Ammon's horn (tissue), 1 donor: ENCODE measurements at places on chromosomes 7 and 10.

GRCh38 chr10:78863140-78863905 is 205.4 kb upstream of the ZMIZ1 start:
- no peak for DNase-seq

DNA sequence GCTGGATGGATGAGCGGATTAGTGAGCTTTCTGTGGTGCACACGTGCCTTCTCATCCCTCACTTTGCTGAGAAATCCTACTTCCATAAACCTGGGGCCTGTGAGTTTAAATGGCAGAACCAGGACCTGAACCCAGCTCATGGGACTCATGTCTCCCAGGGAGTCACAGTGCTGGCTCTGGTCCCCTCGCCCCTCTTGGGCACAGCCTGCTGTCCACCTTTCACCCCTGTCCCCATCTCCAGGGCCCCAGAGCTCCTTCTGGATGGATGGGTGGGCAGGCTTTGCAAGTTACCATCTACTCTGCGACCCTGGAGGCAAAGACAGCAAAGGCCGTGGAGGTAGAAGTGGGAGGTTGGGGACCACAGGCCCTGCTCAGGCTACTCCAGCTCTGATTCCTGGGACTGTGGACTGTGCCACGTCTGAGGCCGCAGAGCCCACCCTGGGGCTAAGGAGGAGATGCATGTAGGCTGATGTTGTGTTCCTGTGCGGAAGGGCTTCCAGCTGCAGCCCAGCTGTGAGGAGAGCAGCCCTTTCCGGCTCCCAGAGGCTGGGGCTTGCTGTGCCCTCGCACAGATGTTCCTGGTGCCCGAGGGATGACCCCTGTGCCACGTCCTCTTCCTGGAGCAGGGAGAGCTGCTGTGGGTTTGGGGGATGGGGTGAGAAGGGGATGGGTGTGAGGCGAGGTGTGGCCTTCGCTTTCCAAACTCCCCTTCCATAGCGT is 40.3 kb downstream of the PRF1 start:
- DNase-seq: no peak

- no peak for DNase-seq
Observed at GRCh38 chr10:43194859-43195258, 56.6 kb downstream of the CSGALNACT2 start.

DNA sequence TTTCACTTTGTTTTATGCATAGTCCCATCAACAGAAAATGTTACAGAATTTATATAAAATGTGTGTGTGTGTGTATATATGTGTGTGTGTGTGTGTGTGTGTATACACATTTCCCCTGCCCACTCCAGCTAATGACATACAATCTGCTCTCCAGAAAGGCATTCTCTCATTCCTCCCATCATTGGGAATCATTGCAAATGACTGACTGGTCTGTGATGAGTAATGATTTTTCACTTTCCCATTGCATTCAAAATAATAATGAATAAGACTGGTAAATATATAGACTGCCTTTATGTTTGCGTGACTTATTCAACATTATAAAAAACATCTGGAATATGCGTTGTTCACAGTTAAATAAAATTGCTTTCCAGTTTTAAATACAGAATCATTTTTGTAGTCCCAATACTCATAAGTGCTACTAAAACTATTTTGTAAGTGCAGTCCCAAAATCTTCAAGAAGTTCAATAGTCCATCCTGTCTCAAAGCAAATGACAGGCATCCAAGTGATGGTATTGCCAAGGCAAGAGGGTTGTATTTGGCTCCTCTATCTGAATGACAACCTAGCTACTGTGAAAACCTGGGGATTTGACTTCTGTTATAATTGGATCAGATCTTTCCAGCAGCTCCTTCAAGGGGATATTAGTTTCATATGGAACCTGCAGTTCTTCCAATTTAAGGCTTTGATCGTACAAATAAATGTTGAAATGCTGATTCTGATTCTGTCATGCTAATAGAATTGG is 150.9 kb downstream of the POLR1F start:
- DNase-seq: no peak

DNA sequence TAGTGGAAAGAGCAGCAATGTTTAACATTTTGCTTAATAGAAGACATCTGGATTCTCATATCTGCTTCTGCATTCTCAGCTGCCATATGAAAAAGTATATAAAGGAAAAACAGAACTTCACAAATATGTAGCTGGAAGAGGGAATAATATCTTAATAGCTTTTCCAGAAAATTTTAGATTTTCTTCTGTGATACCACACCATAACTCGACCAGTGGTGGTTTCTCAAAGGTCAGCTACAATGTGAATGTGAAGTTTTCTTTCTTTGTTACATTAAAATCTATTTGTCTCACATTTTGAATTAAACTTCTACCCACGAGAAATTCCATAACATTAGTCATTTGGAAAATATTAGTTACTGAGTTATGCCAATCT is 339.8 kb downstream of the PARD3 start:
- no peak for DNase-seq

DNA sequence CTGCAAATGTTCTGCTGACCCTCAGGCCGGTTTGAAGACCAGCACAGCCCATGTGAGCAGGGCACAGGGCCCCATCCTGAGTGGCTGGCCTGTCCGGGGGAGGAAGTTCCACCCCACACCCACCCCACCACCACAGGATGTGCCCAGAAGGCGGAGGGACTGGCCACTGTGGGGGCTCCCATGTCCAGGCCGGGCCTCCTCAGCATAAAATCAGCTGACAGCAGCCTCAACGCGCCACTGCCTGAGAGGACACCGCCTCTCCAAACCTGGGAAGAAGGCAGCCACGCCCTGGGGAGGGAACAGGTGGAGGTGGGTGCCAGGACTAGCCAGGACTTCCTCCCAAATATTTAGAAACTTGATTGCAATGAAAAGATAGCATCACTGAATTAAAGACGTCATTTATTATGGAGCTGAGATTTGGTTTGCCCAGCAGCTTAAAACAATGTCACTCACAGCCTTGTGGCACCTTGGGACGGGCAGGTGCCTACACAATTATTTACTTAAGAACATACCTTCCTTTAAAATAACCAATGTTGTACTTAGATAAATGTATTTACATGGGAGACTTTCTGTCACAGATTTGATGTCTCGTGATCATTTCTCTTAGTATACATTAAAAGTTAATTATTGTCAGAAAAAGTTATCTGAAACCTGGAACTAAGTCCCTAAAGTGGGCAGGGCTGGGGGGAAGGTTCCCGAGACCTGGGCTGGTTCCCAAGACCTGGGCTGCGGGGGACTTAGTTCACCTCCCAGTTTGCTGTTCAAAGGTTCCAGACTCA is 27.3 kb upstream of the FAM20C start:
- DNase-seq: peak; percentile 58

- DNase-seq: no peak
Observed at GRCh38 chr10:58674251-58674650, 161.6 kb downstream of the BICC1 start.

DNA sequence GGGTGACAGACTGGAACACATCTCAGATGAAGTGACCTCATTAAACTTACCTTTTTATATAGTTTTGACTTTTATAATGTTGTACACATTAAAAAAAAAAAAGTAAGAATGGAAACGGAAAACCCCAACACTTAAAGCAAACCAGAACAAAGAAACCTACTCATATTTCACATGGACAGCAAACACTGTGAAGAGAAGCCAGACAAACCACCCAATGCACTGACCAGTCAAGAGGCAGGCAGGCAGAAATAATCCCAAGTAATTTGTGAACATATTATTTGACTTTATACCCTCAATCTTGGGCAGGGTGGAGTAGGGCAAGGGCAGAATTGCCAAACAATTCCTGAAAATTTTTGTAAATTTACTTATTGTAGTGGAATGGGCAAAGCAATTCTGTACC is 39.8 kb downstream of the WAPL start:
- DNase-seq: no peak

DNA sequence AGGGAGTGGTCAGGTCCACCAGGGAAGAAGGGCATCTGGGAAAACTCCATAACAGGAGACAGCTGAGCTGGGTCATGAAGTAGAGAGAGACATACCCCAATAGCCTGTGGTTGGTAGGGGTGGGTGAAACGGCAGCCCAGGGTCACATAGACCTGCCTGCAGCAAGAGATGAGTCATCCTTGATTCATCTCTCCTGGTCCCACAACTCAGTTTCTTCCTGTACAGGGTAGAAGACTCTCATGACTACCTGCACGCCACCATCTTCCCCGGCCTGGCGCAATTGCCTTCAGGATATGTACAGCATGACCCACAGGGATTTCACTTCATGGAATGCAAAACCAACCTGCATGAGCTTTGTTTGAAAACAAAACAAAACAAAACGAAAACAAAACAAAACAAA is 45.1 kb upstream of the ADAM12 start:
- no peak for DNase-seq

DNA sequence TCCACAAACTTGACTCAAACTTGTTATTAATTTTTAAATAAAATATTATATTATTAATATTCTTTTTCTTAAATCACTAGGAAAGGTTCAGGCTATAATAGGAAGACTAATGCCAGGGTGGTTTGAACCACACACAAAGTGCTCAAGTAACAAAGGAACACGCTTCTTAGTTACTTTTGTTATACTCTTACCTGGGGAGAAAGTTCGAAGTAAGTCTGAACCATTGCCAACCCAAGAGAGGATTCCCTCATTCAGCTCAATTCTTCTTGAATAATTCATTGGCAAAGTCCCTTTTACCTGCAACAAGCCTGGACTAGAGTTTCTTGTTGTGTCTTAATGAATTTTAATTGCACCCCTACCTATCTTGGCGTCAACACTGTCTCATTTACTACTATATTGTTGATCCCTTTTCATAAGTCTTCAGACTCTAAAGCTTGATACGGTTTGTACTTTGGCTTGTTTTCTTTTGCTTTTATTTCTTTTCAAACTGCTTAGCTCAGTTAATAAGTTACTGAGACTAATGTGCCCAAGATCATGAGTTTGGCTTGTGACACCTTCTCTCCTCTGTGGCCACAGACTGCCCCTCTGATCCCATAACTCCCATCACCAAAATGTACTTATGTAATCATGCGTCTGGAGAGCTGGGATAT is 10.2 kb upstream of the C10orf67 start:
- DNase-seq: no peak

DNA sequence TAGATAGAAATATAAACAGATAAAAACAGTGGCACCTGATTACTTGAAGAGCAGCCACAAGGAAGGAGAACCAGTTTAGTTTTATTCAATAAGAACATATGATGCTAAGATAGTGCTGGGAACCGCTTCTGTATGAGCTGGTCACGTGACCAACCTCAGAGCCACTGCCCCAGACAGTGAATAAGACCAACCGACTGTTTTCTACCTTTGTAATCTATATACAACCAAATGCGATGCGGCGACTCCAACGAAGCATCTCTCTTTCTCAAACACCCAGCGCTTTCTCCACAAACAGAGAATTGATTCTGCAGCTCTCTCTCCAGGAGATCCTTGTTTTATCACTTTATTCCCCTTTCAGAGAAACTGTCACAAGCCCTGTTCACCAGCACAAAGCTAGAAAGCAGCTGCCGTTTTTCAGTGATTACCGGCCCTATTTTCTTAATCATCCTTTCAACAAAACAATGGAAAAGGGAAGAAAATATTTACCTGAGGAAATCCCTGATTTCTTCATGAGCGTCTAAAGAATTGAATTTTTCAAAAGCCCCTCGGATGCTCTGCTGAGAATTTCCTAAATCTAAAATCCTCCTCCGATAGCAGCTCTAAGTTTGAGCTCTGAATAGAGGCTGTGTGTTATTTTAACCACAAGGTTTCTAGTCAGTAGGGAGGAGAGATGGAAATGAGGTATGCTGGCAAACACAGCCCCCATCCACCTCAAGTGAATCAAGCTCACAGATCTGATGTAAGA is 55.7 kb upstream of the JCAD start:
- peak; percentile 10 for DNase-seq

- peak; percentile 76 for DNase-seq
Observed at GRCh38 chr7:1193593-1194424, 33.8 kb upstream of the ZFAND2A start.

GRCh38 chr7:90720984-90721760 is 125.1 kb downstream of the CDK14 start:
- DNase-seq: no peak

DNA sequence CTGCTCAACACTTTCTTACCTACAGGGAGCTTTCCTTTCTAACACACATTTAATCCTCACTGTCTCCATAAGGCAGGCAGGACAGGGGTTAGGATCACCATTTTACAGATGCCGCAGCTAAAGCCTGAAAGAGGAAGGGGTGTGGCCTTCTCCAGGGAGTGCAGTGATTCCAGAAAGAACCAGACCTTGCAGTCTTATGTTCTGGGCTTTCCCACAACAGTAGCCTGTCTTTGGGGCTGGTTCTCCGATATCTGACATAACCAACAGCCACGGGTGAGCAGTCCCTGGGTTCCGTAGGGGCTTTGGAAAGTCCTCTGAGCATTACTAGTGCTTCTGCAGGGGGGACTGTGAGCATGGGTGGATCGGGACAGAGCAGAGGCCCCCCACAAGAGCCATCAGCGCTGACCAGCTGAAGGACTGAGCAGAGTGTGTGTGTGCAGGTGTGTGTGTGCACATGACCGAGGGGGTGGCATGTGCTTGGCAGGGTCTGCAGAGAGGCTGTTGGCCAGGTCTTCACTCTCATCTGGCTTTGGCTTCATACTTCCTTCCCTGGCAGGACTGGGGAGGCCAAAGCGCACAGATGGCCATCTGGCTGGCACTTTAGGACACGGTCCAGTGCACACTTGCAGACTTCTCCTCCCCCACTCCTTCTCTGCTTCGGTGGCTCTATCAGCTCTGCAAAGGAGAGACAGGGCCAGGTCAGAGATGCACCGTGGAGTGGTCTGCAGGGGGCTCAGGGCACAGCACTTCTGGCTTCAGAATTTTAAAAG is 400.3 kb downstream of the RPS24 start:
- peak; percentile 44 for DNase-seq

- no peak for DNase-seq
Observed at GRCh38 chr7:110890101-110890500, 200.8 kb upstream of the LRRN3 start.

DNA sequence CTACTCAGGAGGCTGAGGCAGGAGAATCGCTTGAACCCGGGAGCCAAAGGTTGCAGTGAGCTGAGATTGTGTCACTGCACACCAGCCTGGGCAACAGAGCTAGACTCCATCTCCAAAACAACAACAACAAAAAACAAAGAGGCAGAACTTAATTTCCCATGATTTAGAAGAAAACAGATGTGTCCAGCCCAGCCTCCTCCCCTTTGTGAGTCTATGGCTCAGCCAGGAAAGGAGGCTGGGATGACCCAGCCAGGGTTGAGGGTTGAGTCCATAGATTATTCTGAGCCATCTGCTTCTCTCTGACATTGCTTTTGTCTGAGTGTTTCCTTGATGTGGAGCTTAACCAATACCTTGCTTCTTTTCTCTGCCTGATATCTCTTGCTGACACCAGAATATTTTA is 994.1 kb downstream of the TYW1 start:
- DNase-seq: no peak

- DNase-seq: no peak
Observed at GRCh38 chr7:87137271-87137670, 15.0 kb upstream of the DMTF1 start.

DNA sequence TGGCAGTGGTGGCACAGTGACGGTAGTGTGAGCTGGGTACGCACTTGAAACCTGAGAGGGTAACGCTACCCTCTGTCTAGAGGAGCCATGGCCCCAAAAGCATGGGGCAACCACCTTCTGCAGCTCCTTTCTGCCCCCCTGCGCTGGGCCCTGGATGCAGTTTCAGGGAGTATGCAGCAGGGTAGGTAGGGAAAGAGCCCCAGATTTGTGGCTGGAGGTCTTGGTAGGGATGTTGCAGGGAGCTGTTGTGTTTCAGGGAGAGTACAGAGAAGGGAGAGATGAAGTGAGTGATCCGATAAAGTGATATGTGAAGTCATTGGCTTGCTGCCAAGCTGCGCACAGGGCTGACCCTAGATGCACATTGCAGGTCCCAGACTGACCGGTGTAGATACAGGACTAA is 2.7 kb upstream of the PGAM2 start:
- no peak for DNase-seq
